NCI-H2227 treated with DMSO at 0.1 percent for 48 hours (cell line): ENCODE measurements at places on chromosomes 5 and 9.

GRCh38 chr5:133026664-133027153 lies 360 bp upstream of the ZCCHC10 start:
- DNase-seq = no peak

- no peak for DNase-seq
Observed at GRCh38 chr9:82890401-82890800, 172.5 kb downstream of the RASEF start.

DNA sequence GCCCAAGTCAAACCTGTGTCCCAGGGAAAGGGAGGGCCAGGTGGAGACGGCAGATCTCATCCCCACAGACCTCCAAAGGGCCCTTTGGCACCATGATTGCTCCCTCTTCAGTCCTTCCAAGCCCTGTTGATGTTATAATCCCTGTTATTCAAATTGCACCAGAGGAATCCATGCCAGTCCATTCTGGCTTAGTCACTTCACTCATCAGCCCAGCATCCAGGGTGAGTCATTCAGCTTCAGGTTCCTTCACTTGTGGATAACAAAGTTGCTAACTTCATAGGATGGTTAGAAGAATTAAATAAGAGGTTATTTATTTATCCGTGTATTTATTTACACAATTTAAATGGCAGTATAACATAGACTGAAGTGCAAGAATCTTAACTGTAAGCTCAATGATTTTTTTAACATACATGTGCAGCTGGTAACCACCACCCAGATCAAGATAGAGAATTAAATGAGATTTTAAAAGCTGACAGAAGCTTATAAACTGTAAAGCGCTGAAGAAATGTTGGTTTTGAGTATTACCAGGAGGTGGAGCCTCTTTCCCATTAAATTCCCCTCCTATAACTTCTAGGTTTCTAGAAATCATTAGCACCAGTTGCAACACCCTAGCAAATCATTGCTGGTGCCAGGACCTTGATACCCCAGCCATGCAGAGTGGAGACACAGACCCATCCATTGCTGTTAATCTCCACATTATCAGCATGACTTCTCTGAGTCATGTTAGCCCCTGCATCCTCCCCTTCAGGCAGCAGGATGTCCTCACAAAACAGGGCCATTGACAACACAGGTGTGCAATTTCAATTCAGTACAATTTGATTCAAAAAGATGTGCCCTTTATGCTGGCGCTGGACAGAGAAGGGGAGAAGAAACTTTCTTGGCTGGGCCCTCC lies 77.4 kb downstream of the SEC61B start:
- no peak for DNase-seq

GRCh38 chr9:133844881-133845410 lies 106.8 kb upstream of the SARDH start:
- DNase-seq = no peak

DNA sequence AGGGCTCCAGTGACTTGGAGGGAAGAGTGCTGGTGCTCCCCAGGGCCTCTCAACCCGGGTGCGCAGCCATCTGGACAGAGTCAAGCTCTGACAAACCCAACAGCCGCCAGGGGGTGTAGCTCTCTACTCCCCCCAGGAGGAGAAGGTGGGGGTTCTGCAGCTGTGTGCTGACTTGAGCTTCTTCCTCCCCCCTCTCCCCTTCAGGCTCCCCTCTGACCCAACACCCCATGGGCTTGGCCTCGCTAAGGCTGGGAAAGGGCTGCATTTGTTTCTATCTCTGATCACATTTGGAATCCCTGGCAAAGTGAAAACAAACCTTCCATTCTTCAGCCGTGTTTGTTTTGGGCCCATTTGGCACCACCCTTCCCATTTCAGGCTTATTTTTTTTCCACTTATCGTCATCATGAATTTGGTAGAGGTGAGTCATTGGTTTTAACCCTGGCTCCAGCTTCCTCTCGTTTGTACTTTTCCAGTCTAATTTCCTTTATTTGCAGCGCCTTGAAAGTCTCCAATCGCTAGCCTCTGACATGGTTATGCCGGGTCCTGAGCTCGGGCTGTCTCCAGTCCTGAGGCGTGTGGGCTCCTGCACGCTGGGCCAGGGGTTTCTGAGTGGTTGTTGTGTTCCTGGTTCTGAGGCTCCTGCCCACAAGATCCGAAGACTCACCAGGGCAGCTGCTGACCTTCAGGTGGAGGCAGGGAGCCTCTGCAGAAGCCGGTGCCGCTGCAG lies 36.1 kb downstream of the DAP start:
- DNase-seq = no peak

- DNase-seq = no peak
Observed at GRCh38 chr5:66897356-66897755, 299.2 kb downstream of the CD180 start.

DNA sequence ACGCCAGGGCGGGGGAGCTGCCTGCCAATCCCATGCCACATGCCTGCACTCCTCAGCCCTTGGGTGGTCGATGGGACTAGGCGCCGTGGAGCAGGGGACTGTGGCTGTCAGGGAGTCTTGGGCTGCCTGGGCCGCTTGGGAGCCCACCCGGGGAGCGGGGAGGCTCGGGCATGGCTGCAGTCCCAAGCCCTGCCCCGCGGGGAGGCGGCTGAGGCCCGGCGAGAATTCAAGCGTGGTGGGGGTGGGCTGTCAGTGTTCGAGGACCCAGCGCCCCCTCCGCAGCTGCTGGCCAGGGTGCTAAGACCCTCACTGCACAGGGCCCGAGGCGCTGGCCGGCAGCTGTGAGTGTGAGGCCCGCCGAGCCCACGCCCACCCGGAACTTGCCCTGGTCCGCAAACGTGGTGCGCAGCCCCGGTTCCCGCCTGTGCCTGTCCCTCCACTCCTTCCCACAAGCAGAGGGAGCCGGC lies 83.2 kb upstream of the DMRTA1 start:
- no peak for DNase-seq

DNA sequence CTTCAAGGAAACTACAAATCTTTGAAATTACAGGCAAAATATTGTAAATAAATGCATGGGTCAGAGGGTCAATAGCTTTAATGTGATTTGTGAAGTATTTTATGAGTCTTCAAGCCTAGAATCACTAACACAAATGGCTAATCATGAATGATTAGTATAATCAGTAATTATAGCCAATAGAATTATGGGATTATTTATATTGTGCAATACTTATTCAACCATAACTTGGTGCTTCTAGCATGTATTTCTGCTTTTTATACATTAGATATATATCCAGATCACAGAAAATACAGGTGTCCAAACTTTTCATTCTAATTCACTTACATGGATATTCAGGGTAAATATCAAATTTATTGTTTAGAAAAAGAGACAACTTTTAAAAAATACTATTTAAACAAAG lies 12.1 kb downstream of the HCN1 start:
- DNase-seq = no peak

GRCh38 chr9:114053246-114054005 lies 24.7 kb downstream of the AMBP start:
- DNase-seq = no peak

- no peak for DNase-seq
Observed at GRCh38 chr9:114449236-114449635, 56.0 kb downstream of the WHRN start.

GRCh38 chr9:8895106-8895860 lies 1095.7 kb upstream of the DMAC1 start:
- no peak for DNase-seq

- no peak for DNase-seq
Observed at GRCh38 chr5:124438026-124438902, 308.2 kb downstream of the ZNF608 start.

DNA sequence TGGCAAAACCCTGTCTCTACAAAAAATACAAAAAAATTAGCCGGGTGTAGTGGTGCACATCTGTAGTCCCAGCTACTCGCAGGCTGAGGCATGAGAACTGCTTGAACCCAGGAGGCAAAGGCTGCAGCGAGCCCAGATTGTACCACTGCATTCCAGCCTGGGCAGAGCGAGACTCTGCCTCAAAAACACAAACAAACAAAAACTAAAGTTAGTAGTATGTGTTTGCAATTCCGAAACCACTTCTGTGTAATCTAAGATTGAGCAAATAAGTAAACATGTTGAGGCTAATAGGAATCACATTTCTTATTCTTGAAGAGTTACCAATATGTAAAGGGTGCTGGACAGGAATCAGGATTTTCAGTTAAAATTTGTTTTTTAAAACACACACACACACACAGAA lies 70.0 kb upstream of the SUSD1 start:
- DNase-seq = no peak
